ENCODE measurements at places on chromosomes 3 and 15. TPM values are rescaled to one million over a fixed set of nuclear protein-coding genes. Genes with fewer than 3 reads are reported as not detected.

DNA sequence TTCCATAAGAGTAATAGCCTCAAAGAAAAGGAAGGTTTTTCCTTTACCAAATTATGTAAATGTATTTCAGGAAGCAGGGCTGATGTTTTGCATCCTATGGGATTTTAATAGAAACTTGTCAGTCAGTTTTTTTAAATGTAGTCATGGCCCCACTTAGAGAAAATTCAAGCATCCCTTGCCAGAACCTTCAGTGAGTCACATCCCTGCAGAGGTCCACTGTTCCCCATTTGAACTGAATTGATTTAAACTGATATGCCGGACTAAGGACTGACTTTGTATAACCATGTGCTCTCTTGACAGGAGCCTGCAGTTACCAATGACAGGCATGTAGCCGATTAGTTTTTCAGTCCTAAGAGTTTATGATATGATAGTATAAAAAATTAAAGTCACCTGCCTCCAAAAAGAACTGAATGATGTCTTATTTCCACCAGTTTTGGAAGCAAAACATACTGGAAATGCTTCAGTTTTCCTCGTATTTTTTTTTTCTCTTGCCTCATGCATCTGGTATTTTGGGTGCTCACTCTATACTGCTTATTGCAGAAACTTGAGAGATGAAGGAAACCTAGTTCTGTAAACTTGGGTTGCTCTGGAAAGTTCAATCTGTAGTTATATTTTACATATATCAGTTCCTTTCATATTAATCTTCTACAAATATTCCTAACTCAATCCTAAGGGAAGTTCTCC is 30.7 kb downstream of the LRTM1 start:
- DNase-seq = no peak
- no peaks in the 10 kb centered on the region for H3K27me3 ChIP-seq
- no peaks in the 10 kb centered on the region for H3K36me3 ChIP-seq
- peaks cover 28% of the 10 kb centered on the region for H3K4me1 ChIP-seq
- H3K4me3 ChIP-seq = no peak overlapping the region

- DNase-seq = peak; percentile 31
- H3K36me3 ChIP-seq = no peaks in the 10 kb centered on the region
- peak overlapping the region; percentile 98 for H3K4me3 ChIP-seq
- H3K4me1 ChIP-seq = peaks cover 43% of the 10 kb centered on the region
- no peaks in the 10 kb centered on the region for H3K27me3 ChIP-seq
These were observed 2.0 kb upstream of the TOPBP1 start for GRCh38 chr3:133663569-133664313.

GRCh38 chr3:72432246-72432645 is 416.0 kb downstream of the SHQ1 start:
- no peak for DNase-seq
- no peak overlapping the region for H3K27ac ChIP-seq
- H3K27me3 ChIP-seq = no peaks in the 10 kb centered on the region

DNA sequence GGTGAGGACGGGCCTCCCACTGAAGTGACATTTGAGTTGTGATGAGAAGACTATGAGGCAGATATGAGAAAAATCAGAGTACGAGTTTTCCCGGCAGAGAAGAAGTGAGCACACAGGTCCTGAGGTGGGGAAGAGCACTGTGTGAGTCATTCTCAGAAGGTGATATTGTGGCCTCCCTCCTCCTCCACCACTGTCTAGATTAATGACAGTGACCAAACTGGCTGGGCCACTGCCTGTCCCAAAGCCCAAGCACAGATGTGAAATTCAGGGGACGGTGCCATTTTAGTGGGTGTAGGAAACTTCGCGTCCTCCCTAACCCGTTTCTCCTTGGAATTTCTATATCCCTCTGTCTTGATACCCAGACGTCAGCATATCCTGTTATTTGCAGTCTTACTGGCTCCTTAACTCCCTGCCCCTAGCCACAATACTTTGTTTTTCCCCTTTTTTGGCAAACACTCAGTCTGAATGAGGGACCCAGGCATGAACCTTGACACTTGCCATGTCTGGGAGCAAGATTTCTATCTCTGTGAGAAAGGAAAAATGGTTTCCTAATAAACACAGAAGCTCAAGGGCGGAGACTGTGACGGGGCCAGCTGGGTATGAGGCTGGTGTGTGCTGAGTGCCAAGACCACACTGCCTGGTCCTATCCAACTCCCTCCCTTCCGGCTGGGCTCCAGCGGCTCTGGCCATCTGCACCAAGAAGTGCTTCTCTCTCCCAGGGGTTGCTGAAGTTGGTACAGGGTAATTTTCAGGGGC is 15.2 kb downstream of the PRICKLE2 start:
- no peak overlapping the region for H3K4me3 ChIP-seq
- peaks cover 3% of the 10 kb centered on the region for H3K36me3 ChIP-seq
- H3K27ac ChIP-seq = no peak overlapping the region
- H3K4me1 ChIP-seq = peaks cover 11% of the 10 kb centered on the region
- no peak for DNase-seq
- no peaks in the 10 kb centered on the region for H3K27me3 ChIP-seq

CPB1 gene
- total RNA-seq = not detected

- peak overlapping the region; percentile 38 for H3K4me3 ChIP-seq
- H3K27me3 ChIP-seq = peaks cover 23% of the 10 kb centered on the region
- no peak overlapping the region for H3K27ac ChIP-seq
- no peaks in the 10 kb centered on the region for H3K36me3 ChIP-seq
These were observed 308.6 kb downstream of the MECOM start for GRCh38 chr3:169354774-169355501.

- H3K27me3 ChIP-seq = no peaks in the 10 kb centered on the region
- H3K4me3 ChIP-seq = no peak overlapping the region
- peaks cover 7% of the 10 kb centered on the region for H3K36me3 ChIP-seq
These were observed 87.4 kb downstream of the STAG1 start for GRCh38 chr3:136664771-136665170.

MCF2L2 gene
- 1.5 TPM for total RNA-seq

GRCh38 chr15:40155270-40155910 is 5.5 kb upstream of the BUB1B start:
- H3K27ac ChIP-seq = no peak overlapping the region
- H3K4me1 ChIP-seq = peaks cover 5% of the 10 kb centered on the region
- H3K4me3 ChIP-seq = no peak overlapping the region

PPP1R14D gene
- total RNA-seq = not detected

- peaks cover 23% of the 10 kb centered on the region for H3K36me3 ChIP-seq
- DNase-seq = no peak
- H3K4me3 ChIP-seq = no peak overlapping the region
- no peaks in the 10 kb centered on the region for H3K27me3 ChIP-seq
- no peaks in the 10 kb centered on the region for H3K4me1 ChIP-seq
- H3K27ac ChIP-seq = no peak overlapping the region
These were observed 74.1 kb upstream of the MELTF start for GRCh38 chr3:197103766-197104165.

DNA sequence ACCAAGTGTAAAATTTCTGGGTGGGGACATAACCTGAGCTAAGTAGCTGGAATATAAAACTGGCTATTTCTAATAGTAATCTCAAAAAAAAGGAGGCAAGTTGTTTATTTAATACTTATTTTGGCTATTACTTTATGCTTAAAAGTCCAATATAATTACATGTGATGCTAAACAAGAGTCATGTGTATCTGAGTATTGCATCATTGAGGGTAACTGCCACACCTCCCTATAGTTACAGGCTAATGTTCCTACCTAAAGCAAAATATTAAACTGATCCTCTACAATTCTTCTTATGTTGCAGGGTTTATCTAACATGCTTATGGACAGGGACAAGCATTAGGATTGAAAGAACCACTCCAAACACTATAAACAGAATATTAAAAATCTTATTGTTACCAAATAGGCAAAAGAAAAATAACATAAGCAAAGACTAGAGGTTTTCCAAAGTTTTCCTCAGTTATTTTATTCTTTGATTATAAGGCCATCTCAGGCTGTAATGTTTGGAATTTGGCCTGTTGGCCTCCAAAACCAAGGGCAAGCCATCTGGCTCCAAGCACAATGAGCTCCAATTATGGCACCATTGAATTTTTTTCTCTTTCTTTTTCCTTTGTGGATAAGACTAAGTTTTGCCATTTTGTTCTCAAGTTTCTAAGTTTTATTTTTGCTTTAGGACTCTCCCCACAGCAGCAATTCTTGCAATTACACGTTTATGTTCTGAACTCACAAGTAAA is 75.8 kb upstream of the ABI3BP start:
- no peak overlapping the region for H3K27ac ChIP-seq
- DNase-seq = no peak
- H3K4me1 ChIP-seq = no peaks in the 10 kb centered on the region
- H3K27me3 ChIP-seq = no peaks in the 10 kb centered on the region
- H3K36me3 ChIP-seq = no peaks in the 10 kb centered on the region

- H3K27ac ChIP-seq = peak overlapping the region; percentile 29
- no peaks in the 10 kb centered on the region for H3K27me3 ChIP-seq
- DNase-seq = no peak
- peaks cover 32% of the 10 kb centered on the region for H3K4me1 ChIP-seq
- H3K4me3 ChIP-seq = no peak overlapping the region
- peaks cover 4% of the 10 kb centered on the region for H3K36me3 ChIP-seq
These were observed 963.4 kb downstream of the ROBO1 start for GRCh38 chr3:78804251-78805037.

Measured in neural crest cell (in vitro differentiated cells).